ENCODE measurements at places on chromosomes 12 and 14.
A peak's percentile ranks its signal among the peaks of the same experiment; 100 is the strongest.

- DNase-seq: no peak
Measured at GRCh38 chr12:79455286-79455685, 235.5 kb downstream of the PAWR start.

DNA sequence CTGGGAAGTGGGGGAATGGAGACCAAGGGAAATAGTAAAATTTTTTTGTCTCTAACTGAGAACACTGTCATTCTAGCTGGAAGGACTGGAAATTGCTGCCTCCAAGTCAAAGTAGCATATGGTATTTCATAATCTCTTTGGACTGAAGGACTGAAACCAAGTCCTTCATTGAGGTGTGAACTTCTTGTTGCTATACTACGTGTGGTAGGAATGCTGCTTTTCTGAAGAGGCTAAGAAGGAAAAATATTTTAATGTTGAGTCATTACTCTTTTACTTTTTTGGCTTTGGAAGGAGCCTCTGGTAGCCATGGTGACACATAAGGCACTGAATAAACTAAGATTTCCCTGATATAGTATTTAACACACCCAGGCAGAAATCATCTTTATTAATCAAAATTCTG lies 465.4 kb downstream of the NPAS3 start:
- no peak for DNase-seq

DNA sequence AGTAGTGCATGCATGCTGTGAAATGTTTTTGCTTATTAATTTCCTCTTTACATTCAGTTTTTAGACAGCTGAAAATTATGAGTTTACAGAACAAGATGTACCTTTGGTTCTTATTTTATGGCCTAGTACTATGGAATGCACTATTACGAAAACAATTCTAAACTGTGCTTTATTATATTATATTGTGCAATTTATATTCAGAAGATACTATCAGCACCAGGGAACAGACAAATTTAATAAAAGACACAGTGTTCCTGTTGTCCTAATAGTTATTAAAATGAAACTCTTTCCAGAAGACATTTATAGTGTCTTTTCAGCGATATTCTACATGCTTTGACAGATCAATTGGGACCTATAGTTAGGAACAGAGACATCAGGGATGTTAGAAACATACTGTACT lies 427.3 kb downstream of the BTG1 start:
- no peak for DNase-seq

DNA sequence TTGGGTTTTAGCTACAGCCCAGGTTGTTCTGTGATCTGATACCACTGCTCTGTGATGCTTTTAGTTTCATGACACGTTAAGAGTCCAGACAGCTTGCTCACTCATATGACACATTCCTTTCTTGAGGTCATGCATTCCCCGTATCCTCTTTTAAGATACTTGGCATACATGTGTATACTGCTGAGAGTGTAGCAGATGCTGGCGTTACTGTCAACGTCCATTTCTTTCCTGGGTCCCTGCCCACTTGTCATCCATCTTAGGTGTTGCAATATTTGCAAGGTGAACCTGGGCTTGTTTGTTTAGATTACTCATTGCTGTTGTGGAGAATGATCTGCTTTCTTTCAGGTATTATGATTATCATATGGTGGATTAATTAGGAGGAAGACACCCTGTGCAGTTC lies 9.1 kb upstream of the EMP1 start:
- no peak for DNase-seq

GRCh38 chr12:46794593-46795190 lies 31.1 kb downstream of the SLC38A4 start:
- no peak for DNase-seq

GRCh38 chr12:94203796-94204195 lies 55.4 kb downstream of the PLXNC1 start:
- no peak for DNase-seq

GRCh38 chr12:104570174-104570907 lies 113.6 kb downstream of the CHST11 start:
- no peak for DNase-seq

DNA sequence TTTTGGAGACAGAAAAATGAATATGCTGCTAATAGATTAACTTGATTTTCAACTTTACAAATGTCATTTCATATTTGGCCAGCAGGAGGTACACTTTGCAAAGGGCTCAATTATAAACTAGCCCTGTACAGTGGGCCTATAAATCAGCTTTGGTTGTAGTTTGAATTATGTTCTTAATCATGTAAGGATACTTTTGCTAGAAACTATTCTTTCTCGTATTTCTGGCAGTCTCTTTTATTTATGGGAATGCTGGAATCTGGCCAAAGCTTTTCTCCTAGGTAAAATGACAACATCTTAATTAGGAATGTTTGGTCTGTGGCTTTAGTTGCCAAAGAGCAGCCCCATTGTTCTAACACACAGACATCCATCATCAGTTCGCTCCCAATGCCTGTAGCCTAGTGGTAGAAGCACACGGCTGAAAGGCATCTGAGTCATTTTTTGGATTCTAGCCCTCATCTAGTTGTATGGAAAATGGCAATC lies 1322.3 kb upstream of the SEL1L start:
- DNase-seq: no peak

DNA sequence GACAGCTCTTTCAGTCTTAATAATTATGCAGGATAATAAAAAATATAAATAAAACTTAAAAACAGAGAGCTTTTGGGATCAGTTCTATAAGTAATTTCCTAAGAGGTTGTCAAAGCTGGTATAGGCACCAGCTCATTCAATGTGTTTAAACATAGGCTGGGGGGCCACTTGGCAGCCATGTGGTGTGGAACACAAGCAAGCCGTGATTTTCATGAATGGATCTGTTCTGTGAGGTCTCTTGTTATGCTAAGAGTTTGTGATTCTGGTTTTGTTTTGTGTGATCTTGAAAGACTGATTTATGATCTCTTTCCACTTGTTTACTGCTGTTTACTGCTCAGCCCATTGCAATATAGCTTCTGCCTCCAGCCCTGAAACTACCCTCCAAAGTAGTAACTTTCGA lies 240.9 kb downstream of the FBXL14 start:
- DNase-seq: no peak

GRCh38 chr14:97802430-97803373 lies 1005.5 kb downstream of the VRK1 start:
- no peak for DNase-seq

- no peak for DNase-seq
Measured at GRCh38 chr12:52658196-52658595, 6.2 kb upstream of the KRT2 start.

DNA sequence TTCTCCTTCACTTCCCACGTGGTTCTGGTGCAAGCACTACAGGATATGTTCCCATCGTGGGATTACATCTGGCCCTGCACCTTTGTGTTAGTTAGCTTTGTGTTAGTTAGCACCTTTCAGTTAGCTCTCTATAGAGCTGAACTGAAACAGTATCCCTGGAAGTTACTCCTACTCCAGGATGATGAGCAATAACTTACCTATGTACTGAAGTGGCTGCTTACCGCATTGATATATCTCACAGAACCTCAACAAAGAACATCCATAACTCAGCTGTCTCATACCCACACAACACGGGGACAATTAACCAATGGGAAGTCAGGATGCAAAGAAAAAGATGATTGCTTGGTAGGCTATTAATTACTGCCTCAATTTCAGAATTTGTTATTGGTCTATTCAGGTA lies 146.6 kb downstream of the ASCL4 start:
- DNase-seq: no peak

- DNase-seq: peak; percentile 67
Measured at GRCh38 chr14:103104654-103105452, 10.3 kb downstream of the EXOC3L4 start.

- no peak for DNase-seq
Measured at GRCh38 chr12:51021694-51022093, 4.5 kb downstream of the SLC11A2 start.

DNA sequence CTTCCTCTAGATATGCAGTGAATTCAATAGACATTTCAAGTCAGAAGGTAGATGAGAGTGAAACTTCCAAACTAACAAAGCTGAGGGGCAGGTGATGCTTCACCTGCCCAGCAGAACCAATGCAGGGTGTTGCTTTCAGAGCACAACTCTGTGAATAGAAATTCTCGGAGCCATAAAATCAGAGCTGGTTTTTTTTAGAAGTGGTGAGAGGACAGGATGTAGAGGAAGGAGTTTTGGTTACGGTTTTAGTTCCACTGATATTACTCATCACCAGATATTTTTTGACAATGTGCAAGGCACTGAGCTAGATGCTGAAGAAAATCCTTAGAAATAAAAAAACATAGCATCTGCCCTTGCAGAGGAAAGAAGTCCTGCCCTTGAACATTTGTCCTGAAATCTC lies 62.2 kb downstream of the BMP4 start:
- no peak for DNase-seq

GRCh38 chr12:10851243-10851858 lies 2.1 kb upstream of the PRR4 start:
- no peak for DNase-seq

- no peak for DNase-seq
Measured at GRCh38 chr14:91041450-91041849, 19.0 kb downstream of the RPS6KA5 start.

- no peak for DNase-seq
Measured at GRCh38 chr14:73472185-73473114, 14.1 kb upstream of the NUMB start.

DNA sequence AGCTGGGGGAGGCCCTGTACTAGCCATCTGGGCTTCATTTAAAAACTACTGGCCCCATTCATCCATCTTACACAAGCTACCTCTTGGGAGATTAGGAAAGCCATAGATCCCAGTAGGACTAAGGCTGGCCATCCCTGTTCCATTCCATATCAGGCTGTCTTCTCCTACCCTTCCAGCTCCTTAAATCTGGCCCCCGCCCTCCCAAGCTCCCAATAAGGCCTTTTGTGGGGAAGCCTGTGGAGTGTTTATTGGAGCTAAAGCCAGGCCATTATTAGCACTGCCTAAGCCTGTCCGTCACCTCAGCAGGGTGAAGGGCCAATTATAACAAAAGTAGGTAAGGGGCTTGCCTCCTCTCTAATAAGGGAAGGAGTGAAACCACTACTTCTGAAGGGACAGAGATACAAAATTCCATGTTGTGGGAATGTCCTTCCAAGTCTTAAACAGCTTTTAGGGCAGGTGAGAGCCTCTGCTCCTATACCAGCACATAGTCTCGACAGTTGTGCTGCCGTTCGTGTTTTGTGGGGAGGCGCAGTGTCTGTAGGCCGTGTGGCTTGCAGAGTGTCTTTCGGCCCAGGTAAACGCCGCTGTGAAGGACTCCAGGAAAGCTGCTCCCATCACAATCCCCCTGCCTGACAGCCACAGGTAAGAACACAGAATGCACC lies 3.7 kb downstream of the MYL6 start:
- no peak for DNase-seq

DNA sequence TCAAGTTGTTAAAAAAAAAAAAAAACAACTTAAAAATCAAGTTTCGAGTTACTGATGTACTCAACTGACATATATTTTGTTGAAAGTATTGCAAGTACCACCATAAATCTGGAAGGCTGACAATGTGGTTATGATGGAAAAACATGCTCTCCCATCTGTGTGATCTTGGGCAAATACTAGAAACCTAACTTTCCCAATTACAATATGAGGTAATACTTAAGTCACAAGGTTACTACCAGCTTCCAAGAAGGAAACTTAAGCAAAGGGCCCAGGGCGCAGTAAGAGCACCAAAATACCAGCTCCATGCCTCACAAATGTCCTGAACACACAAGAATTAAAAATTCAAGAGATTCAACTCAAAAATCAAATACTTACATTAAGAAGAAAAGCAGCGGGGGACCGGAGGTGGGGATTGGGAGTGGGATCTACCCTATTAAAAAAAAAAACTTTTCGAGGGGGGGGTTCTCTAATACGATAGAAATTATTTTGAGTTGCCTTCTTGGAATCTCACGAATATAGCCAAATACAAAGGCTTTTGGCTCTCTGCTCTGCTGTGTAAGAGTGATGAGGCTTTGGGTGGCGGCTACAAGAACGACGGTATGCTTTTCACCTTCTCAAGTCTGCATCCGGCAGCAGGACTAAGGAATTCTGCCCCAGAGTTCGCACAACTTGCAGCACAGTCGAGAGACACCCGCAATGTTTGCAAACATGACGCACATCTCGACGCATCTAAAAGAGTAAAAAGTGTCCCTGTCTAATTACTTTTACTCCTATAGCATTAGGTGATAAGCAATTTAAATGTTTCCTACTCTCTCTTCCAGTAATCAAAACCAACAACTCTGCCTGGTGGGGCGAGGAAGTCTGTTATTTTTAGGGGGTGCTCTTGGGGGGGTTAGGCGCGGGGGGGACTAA lies 1.1 kb downstream of the SAV1 start:
- no peak for DNase-seq

- DNase-seq: no peak
Measured at GRCh38 chr14:61636291-61636690, 59.0 kb upstream of the HIF1A start.

DNA sequence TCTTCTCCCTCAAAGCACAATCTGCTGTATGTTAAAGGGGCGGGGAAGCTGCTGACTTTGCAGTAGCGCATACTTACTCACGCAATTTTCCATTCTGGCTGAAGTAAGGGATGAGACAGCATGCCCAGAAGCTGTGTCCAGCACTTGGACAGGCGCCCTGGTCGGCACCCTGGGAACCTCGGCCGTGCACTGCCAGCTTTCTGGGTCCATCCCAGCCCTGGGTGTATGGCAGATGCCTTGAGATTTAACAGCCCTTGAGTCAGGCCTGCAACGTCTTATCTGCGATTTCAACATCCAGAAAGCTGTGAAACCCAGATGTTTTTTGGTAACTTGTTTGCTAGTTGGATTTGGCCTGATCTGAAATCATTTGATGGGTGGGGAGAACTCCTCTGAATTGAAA lies 16.1 kb downstream of the EML1 start:
- no peak for DNase-seq

GRCh38 chr14:56955745-56956144 lies 145.5 kb upstream of the OTX2 start:
- DNase-seq: no peak

- no peak for DNase-seq
Measured at GRCh38 chr12:32885831-32886230, 10.7 kb downstream of the PKP2 start.

- DNase-seq: no peak
Measured at GRCh38 chr14:88227693-88228092, 95.4 kb downstream of the KCNK10 start.

- no peak for DNase-seq
Measured at GRCh38 chr12:8612629-8613028, at the start of gene AICDA. AICDA (minus strand) TSS chr12:8612859; CDS start chr12:8612767, 92 bp downstream.

- DNase-seq: no peak
Measured at GRCh38 chr14:93974833-93975232, 1.5 kb downstream of the ASB2 start.

- DNase-seq: no peak
Measured at GRCh38 chr12:49954863-49955830, 4.6 kb downstream of the AQP2 start.

DNA sequence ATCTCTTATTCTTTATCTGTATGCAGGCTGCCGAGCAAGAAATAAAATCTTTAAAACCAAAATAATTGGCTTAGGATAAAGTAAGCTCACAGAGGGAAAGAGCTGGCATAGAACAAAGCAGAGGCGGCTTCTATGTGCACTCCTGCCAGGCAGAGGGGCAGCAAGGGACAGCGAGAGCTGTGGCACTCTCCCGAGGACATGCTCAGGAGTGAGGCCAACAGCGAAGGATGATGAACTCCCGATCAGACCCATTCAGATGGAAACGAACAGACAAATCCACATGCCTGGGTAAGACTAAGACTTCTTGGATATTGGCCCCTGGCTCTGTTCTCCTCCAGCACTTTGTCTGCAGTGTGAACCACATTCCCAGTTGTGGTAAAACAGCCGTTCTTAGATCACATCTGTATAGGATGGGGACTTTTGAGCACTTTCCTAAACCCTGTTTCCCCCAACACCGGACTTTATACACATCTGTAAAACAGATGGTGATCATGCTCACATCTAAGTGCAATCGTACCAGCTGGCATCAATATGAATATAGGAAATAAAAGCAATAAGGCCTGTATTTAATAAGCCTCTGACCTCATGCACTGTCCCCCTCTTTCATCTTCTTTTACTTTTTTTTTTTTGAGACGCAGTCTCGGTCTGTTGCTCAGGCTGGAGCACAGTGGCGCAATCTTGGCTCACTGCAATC lies 134.1 kb downstream of the PPM1H start:
- no peak for DNase-seq

All from activated T-cell treated with anti-CD3 and anti-CD28 coated beads for 4 hours (primary cell).